Parietal lobe (tissue), 2 donors: ENCODE measurements at places on chromosomes 7 and 10. TPM values are rescaled to one million over a fixed set of nuclear protein-coding genes. Genes with fewer than 3 reads are reported as not detected.

OR2A5 gene
- total RNA-seq, result not detected

AHCYL2 gene
- 34.1 TPM for total RNA-seq

GATA3 gene
- not detected for total RNA-seq

NPC1L1 gene
- total RNA-seq, result not detected

WDFY4 gene
- 0.94 TPM for total RNA-seq

MYL10 gene
- total RNA-seq, result not detected

TSPAN14 gene
- total RNA-seq, result 39.4 TPM

RET gene
- 1.6 TPM for total RNA-seq

FEZF1 gene
- total RNA-seq, result not detected

VSTM4 gene
- 2.2 TPM for total RNA-seq

SPDYE2 gene
- not detected for total RNA-seq

YAE1 gene
- 78.9 TPM for total RNA-seq

TUBB8 gene
- not detected for total RNA-seq

RNLS gene
- 8.1 TPM for total RNA-seq

PCGF5 gene
- total RNA-seq, result 26.3 TPM

SEMA4G gene
- total RNA-seq, result 15.0 TPM

PLXNA4 gene
- total RNA-seq, result 227 TPM

NODAL gene
- 3.1 TPM for total RNA-seq

CNOT4 gene
- 39.8 TPM for total RNA-seq

SPDYE5 gene
- total RNA-seq, result not detected

NXPH1 gene
- 33.5 TPM for total RNA-seq

LIPJ gene
- 3.8 TPM for total RNA-seq
